ENCODE measurements at places on chromosomes 16 and 17.

DNA sequence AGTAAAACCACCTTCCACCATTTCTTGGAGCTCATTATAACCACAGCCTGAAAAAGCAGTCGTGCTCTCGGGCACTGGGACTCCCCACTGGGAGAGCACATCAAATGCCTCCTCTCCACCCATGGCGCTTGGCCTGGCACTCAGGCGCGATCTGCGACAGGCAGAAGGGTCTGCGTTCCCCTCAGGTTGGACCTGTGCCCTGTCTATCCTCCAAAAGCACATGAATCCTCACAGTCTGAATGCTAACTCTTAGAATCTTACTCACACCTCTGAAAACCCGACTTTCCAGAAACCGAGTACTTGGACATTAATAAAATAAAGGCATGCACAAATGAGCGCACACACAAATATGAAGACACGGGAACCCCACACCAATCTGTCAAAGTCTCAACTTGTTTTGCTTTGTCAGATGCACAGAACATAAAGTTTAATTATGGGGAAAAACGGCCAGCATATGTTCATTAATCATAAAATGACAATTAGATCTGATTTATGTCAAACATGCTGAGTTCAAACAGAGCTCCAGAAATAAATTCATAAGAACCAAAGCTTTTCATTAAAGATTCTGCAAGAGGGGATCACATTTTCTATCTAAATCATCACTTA lies 20.5 kb upstream of the FAAP100 start:
- no peak for DNase-seq

- DNase-seq, result no peak
Measured at GRCh38 chr16:24896439-24896838, 50.7 kb downstream of the SLC5A11 start.

GRCh38 chr17:82837586-82838320 lies 2.1 kb downstream of the ZNF750 start:
- no peak for DNase-seq

- no peak for DNase-seq
Measured at GRCh38 chr17:35188111-35188510, 6.1 kb downstream of the SLC35G3 start.

GRCh38 chr17:601244-601925 lies 113.3 kb downstream of the VPS53 start:
- no peak for DNase-seq

- peak; percentile 76 for DNase-seq
Measured at GRCh38 chr17:67441052-67441895, 64.2 kb downstream of the PITPNC1 start.

All from activated gamma-delta T cell treated with Interleukin-2 at 50 U/mL for 16 hours (primary cell).